ENCODE measurements at places on chromosomes 3 and 15.
A peak's percentile ranks its signal among the peaks of the same experiment; 100 is the strongest.

DNA sequence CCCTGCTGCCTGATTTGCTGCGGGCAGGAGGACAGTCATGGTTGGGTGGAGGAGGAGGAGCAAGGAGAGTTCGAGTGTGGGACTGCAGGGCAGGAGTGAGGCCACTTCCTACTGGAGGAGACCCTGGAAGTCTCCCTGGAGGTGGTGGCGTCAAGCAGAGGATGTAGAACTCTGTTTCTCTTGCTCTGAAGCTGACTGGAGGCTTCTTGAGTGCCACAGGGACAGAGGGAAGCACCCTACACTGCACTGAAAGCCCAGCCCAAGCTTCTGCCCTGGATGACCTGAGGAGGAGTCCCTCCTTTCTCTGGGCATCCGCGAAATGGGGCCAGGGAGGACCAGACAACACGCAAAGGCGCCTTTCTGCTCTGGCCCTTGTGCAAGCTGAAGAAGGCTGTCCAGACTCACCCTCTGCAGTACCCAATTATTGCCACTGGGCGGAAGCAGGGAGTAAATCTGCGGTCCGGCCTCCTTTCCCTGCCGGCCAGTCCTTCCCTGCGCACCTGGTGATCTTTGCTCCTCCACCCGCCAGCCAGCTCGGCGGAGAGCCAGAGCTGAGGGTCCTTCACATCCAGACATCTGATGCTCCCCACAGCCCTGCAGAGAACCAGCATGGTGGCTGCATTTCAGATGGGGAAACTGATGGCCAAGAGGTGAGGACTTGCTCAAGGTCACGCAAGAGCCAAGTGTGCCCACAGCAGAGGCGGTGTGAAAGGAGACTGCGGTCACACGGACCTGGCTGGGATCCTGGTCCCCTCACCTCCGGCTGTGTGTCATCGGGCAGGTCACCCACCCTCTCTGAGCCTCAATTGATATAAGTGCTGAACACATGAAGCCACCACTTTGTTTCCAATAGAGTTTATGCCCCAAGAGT is 207.1 kb downstream of the TBC1D2B start:
- peak; percentile 62 for DNase-seq

DNA sequence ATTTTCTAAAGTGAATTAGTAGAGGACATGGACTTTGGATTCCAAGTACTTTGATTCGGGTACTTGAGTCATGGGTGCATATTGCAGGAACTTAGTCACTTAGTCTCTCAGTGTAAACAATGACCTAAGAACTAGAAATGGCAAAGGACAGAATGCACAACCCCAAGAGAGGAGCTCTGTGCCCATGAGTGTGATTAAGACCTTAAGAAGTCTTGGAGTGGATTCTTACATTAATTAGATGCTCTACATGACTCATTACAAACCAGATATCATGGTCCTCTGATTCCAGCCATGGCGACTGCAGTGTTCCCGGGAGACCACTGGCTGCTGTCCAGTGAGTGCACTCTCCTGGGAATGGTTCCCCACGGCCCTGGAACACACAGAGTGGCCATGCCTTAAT is 251.5 kb downstream of the GABRG3 start:
- no peak for DNase-seq

DNA sequence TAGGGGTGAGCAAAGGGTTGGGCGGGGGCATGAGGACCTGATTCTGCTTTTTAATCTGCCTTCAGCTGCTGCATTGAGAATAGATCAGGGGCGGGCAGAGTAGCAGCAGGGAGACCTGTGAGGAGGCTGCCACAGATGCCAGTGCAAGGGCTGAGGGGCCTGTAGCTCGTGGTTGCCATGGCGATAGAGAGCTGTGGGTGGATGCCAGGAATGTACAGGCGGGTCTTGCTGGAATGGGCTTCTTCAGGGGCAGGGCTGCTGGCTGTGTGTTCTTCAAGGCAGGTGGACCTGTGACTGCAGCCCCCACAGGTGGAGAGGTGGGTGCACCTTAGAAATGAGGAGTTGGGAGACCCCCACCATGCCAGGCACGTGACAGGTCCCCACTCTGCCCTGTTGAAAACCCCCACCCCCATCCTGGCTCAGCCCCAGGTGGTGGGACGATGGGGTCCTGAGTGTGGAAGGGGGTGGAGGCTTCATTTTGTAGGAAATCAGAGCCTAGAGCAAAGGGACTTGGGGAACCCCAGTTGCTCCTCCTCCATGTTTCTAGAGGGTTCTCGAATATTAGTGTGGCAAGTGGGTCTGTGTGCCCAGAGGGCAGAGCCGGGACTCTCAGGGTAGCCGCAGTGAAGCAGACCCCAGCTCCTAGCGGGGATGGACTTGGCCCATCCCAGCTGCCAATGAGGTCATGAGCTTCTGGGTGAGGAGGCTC is 38.3 kb downstream of the SLC6A6 start:
- DNase-seq = peak; percentile 62

DNA sequence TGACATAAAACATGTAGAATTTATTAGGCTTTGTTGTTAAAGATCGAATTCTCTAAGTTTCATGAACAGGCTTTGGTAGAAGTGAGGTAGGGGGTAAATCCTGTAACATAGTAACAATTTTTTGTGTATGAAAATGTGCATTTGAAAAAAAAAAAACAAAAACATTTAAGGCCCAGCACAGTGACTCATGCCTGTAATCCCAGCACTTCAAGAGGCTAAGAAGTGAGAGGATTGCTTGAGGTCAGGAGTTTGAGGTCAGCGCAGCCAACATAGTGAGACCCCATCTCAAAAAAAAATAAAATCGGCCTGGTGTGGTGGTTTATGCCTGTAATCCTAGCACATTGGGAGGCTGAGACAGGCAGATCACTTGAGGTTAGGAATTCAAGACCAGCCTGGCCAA is 26.8 kb upstream of the PPP4R2 start:
- DNase-seq = no peak
